Ureter (tissue), 1 donor: ENCODE measurements at places on chromosomes 13 and 19.

GRCh38 chr19:51078104-51078503 is 4.6 kb downstream of the KLK14 start:
- DNase-seq, result no peak

DNA sequence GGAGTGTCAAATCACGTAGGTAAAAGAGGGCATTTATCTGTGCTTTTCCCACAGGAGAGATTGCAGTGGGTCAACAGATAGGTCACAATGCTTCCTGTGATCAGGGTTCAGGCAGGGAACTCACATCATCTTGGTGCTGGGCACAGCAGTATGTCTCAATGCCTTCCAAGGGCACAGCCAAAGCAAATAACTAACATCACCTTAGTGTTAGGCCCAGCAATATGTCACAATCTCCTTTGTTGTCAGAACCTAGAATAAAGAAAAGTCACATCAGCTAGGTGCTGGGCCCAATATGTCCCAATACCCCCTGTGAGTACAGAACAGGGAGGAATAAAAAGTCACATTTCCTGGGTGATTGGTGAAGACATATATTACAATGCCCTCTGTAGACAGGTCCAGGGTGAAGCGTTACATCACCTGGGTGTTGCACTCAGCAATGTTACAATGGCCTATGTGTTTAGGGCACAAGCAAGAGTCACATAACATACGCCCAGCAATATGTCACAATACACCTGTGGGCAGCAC is 11.4 kb upstream of the ZNF724 start:
- no peak for DNase-seq

GRCh38 chr13:24230428-24231072 is 70.0 kb downstream of the SPATA13 start:
- no peak for DNase-seq

DNA sequence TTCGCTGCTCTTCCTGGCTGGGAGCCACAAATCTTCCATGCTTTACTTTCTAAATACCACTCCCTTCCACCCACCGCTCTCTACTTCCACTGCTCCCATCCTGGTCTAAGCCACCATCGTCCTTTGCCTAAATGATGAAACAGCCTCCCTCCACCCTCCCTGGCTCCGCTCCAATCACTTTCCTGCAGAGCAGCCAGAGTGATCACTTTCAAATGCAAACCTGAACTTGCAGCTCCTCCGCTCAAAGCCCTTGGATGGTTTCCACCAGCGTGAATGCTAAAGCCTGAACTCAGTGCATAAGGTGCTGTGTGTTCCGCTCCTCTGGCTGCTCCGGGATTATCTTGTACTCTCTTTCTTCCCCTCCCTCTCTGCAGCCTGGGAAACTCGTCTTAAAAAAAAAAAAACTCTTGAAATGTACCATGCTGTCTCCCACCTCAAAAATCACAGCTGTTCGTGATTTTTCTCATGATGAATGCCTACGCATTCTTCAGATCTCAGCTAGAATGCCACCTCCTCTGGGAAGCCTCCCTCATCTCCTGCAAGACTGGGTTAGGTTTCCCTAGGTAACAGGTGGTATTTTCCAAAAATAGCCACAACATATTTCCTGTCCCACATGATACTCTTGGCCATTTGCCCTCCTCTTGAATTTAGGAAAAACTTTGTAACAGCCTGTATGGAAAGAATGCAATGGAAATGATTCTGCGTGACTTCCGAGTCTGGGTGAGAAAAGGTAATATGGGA is 3.7 kb upstream of the SIN3B start:
- peak; percentile 72 for DNase-seq

DNA sequence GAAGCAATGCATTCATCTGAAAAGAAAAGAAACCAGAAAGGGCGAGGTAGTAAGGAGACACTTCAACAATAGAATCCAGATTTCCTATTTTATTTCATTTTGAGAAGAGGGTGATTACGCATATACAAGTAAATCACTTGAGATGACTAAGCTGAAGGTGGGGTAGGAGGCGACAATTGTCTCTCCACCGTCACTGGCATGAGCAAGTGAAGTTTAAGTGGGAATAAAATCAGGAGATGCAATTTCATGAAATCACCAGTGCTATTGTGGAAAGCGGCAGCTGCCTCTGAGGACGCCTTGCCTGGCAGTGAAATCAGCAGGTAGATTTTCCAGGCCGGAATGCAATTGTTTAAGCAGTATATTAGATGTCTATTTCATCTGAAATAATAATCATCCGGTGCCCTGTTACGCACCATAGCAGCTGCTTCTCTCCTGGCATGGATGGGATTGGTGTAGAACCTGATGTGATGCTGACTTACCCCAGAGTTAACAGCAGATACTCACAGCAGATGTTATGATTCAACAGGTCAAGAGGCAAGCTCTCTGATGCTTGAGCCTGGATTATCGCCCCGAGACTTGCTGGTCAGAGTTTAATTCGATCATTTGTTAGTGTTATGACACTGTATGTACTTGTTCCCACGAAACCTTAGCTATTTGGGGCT is 64.3 kb downstream of the RASL11A start:
- no peak for DNase-seq

DNA sequence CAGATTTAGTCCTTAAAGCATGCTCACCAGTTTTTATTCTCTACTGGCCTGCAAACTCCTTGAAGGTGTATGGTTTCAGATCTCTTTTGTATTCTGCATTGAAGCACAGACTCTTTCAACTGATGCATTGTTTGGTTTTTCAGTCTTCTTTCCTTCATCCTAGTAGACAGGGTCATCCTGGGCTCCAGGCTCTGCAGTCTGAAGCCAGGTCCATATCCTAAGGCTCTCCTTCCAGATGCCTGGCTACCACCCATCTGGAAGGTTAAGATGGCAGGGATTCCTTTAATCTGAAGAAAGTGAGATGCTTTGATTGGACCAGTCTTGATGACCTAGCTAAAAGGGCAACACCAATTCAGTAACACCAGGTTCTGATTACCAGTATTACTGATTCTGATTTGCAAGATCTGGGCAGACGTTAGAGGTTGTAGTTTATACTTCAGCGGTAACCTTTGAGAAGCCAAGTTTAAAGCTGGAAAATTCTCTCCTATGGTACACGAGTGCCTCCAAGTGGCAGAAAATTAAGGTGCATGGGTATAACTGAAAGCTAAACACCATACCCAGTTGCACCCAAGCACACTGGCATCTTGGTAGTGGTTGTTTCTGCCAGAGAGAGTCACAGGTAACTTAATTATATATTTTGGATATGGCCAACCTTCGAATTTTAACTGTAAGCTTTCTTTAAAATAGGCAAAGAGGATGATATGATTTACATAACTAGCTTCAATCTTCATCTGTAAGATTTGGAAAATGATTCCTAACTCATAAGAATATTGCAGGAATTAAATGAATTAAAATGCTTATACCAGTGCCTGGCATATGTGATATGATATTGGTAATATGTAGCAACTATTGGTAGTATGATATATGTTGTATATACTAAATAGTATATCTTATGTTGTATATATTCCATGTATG is 1651.9 kb upstream of the MIR17HG start:
- no peak for DNase-seq

DNA sequence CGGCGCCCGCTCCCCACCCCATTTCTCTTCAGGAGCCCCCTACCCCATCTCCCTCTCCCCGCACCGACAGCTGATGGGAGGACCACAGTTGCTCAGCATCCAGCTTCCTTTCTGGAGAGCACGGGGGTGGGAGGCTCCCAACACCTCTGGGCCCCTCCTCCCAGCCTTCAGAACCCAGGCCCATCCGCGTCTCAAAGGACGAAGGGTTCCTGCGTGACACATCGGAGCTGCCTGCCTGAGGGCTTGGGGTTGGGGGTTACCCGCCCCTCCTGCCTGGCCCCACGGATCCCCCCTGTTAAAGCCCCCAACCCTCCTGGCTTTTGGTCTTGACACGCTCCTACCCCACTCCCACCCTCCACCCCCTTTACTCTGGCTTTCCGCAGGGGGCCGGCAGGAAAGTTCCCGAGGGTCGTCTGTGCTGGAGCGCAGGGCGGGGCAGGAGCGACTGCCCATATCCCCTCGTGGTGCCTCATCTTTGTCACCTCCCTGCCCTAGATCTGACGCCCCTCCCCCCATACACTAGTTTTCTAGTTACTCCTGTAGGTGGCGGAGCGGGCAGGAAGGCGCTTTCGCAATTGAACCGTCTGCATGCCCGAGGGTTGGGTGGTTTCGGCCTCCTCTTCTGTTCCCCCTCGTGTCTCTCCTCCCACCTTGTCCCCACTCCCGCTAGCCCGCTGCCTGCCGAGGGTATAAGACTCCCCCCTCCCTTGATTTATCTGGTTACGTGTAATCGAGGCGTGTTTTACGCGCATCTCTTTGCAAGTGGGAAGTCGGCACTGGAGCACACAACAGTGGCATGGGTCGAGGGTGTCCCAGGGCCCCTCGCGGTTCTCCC is 924 bp downstream of the TRAPPC5 start:
- DNase-seq, result peak; percentile 84

DNA sequence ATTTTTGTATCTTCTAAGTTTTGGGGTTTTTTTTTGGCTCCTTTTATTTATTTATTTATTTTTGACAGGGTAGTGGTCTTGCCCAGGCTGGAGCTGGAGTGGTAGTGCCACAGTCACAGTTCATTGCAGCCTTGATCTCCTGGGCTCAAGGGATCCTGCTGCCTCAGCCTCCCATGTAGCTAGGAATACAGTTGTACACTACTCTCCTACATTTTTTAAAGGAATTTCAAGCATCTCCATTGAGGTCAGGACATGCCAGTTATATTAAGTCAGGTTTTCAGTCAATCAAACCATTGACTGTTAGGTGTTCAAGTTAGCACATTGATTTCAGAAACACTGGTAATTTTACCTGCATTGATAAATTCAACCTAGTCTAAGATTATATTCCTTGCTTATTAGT is 480.5 kb upstream of the SPRY2 start:
- no peak for DNase-seq

DNA sequence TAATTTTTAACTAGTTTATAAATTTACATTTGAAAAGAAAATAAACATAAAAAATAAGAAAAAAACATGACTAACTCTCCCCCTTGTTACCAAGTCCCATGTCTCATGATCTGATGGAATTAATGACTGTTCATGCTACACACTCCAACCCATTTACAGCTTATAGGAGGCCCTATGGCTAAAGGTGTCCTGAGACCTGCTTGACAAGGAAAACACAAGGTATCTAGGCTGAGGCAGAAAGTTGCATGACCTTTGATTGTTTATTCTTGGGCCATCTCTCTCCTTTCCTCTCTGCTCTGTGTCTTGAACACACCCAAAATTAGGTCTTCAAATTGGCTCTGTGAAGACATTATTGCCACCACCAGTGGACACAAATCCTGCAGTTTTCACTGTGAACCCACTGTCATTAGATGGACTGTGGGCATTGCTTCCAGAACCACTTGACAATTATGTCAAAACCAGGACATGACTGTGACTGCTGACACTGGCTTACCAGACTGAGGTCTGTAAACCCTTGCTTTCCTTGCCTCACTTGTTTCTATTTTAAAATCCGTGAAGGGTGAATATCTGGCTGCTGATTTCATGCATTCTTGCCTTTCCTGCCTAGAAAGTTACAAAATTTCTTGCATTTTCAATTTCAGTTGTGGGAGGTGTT is 386.5 kb upstream of the SPRY2 start:
- DNase-seq, result no peak

GRCh38 chr13:105311094-105311493 is 1224.4 kb downstream of the EFNB2 start:
- no peak for DNase-seq

DNA sequence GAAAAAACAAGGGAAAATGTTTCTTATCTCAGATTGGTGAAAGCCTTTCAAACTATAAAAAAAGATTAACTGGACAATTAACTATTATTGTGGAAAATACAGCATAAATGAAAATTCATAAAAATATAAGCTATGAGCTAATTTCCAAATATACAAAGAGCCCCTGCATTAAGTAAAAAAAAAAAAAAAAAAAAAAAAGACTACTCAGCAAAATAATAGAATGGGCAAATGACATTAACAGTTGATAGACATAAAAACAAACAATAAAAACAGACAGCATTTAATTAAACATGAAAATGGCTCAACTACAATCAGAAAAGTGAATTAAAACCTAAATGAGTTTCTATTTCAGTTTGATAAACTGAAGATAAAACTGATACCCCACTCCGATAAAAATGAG is 77.5 kb downstream of the RBM26 start:
- DNase-seq, result no peak

DNA sequence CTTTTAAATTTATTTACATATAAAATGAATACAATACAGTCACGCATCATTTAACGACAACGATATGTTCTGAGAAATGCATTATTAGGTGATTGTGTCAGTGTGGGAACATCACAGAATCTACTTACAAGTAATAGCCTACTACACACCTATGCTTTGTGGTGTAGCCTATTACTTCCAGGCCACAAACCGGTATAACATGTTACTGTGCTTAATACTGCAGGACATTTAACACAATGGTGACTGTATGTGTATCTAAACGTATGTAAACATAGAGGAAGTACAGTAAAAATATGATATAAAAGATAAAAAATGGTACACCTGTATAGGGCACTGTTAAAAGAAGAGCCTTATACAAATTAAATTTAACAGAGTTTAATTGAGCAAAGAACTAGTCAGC is 62.4 kb upstream of the KLHL1 start:
- no peak for DNase-seq

- DNase-seq, result peak; percentile 70
Observed at GRCh38 chr19:12867120-12868099, 13.8 kb downstream of the DNASE2 start.

- no peak for DNase-seq
Observed at GRCh38 chr19:21691661-21692060, 75.7 kb downstream of the ZNF100 start.

- DNase-seq, result no peak
Observed at GRCh38 chr13:43347877-43348276, 324.5 kb downstream of the DNAJC15 start.

GRCh38 chr13:33380487-33381079 is 95.0 kb upstream of the STARD13 start:
- no peak for DNase-seq

DNA sequence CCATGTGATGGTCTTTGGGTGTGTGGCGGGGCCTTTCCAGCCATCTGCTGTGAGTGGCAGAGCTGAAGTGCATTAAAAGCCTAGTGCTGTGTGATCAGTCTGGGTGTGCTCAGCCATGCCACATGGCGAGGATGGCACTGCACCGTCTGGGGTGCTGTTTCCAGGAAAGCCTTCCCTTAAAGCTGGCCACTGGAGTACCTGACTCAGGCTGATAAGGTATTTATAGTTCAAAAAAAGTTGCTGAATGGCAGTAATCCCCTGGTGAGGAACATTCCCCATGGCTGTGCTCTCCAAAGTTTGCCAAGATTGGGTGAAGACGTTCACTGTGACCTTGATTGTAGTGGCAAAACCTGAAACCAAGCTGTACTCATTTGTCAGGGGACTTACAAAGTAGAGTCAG is 6.0 kb downstream of the GPI start:
- no peak for DNase-seq

GRCh38 chr19:799076-799881 is 2.0 kb downstream of the PTBP1 start:
- DNase-seq, result no peak

DNA sequence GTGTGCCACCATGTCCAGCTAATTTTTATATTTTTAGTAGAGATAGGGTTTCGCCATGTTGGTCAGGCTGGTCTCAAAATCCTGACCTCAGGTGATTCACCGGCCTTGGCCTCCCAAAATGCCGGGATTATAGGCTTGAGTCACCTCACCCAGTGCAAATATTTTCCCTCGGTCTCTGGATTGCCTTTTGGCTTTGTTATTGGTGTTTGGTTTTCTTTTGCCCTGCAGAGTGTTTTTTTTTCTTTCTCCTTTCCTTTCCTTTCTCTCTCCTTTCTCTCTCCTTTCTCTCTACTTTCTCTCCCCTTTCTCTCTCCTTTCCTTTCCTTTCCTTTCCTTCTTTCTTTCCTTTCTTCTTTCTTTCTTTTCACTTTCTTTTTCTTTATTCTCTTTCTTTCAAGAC is 33.2 kb downstream of the KDM4B start:
- no peak for DNase-seq

GRCh38 chr13:106173346-106173745 is 362.1 kb downstream of the EFNB2 start:
- DNase-seq, result no peak
